ENCODE measurements at places on chromosomes 1 and 21.

DNA sequence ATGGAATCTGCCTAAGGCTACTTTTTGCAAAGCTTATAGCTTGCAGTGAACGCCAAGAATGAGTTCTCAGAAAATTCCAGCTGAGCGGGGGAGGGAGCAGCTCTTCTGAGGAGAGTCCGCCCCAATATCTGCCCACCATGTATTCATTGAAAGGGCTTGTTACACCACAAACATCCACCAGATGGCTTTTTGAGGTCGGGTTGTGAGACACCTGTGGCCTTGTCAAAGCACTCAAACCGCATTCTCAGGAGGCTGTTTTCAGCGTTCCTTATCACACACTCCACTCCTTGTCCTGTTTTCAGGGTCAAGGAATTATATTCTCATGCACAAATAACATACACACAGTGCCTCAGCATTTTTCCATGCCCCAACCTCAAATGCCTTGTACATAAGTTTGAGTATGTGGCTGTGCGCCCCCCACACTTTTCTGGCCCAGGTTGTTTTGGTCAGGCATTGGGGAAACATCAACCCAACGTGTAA, 3.9 kb upstream of the C4BPB start:
- DNase-seq, result peak; percentile 56

- no peak for DNase-seq
Observed at GRCh38 chr1:182257369-182258063, 134.1 kb downstream of the GLUL start.

- no peak for DNase-seq
Observed at GRCh38 chr1:40386359-40386723, 12.8 kb downstream of the SMAP2 start.

GRCh38 chr1:93616996-93617669, 64.5 kb downstream of the BCAR3 start:
- DNase-seq, result no peak

GRCh38 chr1:67148516-67149178, 13.9 kb upstream of the C1orf141 start:
- DNase-seq, result no peak

DNA sequence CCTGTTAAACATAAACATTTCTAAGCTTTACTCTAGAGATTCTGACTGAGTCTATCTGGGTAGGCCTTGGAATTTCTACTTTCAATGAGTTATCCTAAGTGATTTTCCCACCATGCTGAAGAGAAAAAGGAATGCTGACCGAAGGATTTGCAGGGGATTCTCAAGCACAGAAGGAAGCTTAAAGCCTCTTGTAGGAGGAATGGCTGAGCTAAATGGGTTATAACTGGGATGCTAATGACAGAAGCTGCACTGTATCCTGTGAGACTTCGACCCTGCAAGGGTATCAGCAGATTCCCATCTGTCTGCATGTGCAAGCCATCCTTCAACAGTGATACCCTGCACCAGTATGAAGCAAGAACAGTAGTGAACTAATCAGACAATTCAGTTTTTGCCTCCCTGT, 35.4 kb downstream of the SLC35D1 start:
- DNase-seq, result no peak

GRCh38 chr1:213759359-213760181, 228.2 kb upstream of the PROX1 start:
- DNase-seq, result no peak

DNA sequence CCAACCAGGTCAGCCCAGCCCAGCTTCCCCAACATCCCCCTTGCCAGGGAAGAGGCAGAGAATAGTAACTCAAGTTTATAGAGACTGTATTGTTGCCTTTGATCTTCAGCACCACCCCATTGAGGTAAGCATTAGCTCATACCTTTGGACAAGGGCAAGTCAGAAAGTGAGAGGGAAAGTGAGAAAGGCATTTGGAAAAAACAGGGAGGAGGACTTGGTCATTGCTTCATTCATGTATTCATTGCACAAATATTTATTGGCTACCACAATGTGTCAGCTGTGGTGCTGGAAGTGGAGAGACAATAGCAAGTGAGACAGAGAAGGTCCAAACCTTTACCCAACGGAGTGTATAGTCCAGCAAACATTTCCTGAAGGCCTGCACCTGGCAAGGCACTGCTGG, 561.2 kb downstream of the KIF26B start:
- DNase-seq, result no peak

GRCh38 chr1:110520827-110521226, 1.9 kb upstream of the KCNA10 start:
- DNase-seq, result no peak

DNA sequence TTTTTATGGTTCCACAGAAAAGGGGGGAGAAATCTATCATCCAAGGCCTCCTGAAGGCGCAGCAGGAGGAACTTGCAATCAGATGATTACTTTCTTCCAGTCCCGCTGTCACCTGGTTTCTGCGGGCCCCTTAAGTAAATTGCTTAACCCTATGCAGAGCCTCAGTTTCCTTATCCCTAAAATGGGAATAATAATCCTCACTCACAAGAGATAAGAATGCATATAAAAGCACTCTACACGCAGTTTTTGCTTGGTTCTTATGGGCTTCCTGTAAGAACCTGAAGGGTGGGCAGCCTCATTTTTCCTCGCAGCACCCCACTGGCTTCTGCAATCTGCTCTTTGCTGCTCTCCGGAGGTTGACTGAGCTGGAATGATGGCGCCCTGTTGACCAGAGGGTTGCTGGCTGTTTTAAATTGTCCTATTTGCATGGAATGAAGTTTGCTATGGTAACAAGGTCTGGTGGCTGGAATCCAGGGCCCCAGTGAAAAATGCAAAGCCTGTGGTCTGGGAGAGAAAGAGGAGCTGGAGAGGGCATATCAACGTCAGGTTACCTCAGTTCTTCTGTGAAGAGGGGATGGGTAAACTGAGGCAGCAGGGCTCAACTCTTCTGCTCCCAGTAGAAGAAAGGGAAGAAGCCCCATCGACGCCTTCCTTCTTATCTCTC, 1.0 kb upstream of the KAZN start:
- DNase-seq, result no peak

DNA sequence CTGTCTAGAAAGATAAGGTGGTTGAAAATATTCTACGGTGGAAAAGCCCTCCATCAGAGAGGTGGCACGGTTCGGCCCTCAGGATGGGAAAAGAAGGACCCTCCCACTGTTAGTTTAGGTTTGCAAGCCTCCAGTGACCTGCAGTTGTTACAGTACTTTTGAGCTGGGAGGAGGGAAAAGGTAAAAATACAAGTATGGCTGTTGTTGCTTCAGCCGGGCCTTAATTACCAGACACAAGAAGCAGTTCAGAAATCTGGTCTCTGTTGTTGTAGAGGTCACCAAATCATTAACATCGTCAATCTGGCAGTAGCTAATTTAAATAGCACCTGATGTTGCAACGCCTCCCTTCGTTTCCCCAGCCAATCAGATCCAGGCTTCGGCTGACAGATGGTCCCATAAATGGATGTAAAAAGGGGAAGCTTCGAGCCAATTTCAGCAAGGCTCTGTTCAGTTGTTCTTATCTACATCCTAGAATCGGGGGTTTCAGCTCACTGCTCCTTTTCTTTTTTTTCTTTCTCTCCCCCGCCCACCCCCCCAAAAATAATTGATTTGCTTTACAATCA, at the start of gene ELAVL4:
ELAVL4 (plus strand) TSS at position 424 of the 563 bp plus-strand sequence. CDS start 270 bp downstream, outside the sequence.
- no peak for DNase-seq

- DNase-seq, result no peak
Observed at GRCh38 chr1:203217139-203217655, 12.3 kb downstream of the CHIT1 start.

DNA sequence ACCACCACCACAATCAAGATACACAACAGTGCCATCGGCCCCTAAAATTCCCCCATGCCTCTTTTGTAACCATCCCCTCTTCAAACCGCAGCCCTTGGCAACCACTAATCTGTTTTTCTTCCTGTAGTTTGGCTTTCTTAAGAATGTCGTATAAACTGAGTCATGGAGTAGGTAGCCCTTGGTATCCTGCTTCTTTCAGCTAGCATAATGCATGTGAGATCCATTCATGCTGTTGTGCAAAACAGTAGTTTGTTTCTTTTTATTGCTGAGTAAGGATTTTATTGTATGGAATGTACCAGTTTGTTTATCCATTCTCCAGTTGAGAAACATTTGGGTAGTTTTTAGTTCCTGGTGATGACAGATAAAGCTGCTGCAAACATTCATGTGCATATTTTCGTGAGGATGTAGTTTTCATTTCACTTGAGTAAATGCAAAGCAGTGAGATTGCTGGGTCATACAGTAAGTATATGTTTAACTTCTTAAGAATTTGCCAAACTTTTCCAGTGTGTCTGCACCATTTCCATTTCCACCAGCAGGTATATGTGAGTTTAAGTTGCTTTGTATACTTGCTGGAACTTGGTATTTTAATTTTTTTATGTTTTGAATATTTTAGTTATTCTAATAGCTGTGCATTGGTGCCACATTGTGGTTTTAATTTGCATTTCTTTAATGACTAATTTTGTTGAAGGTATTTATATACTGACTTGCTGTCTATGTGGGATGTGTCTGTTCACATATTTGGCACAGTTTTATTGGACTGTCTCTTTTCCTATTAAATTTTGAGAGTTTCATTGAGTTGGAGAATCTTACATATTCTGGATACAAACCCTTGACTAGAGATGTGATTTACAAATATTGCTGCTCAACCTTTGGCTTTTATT, 148.4 kb upstream of the MAP1LC3C start:
- DNase-seq, result no peak

DNA sequence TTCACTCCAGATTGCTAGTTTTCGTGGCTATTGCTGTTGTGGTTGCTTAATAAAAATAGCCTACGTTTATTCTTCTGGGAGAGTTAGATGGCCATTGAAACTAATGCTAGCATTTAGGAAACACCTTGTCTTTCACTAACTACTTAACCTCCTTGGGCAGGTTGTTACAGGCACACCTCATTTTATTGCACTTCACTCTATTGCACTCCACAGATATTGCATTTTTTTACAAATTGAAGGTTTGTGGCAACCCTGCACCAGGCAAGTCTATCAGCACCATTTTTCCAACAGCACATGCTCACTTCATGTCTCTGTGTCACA, 11.3 kb upstream of the MARK1 start:
- DNase-seq, result no peak

DNA sequence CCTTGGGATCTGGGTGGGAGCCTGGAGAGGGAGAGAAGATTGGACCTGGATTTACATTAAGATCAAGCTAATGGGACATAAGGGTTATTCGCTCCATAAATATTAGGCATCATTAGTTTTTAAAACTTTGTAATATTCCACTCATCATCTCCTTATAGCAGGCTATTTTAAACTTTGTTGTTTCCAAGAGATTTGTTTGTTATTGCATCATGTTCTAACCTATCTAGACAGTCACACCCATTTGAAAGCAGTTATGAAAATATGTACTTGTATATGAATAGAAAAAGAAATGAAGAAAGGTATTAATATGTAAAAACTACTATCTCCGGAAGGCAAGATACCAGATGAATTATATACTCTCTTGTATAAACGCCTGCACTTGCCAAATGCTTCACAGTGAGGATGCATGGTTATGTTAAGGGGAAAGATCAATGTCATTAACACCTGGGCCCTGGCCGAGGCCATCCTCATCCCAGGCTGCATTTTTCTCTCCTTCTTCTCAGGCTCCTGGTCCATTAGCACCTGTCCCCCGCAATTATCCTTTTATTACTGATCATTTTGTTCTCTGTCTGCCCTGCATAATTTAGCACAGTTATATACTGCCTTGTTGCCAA, 468.2 kb downstream of the MATN1 start:
- DNase-seq, result no peak

GRCh38 chr1:165507570-165507969, 36.2 kb upstream of the LRRC52 start:
- DNase-seq, result no peak

- no peak for DNase-seq
Observed at GRCh38 chr1:218969006-218969405, 204.7 kb upstream of the LYPLAL1 start.

- no peak for DNase-seq
Observed at GRCh38 chr1:103171041-103171590, 62.8 kb upstream of the COL11A1 start.

DNA sequence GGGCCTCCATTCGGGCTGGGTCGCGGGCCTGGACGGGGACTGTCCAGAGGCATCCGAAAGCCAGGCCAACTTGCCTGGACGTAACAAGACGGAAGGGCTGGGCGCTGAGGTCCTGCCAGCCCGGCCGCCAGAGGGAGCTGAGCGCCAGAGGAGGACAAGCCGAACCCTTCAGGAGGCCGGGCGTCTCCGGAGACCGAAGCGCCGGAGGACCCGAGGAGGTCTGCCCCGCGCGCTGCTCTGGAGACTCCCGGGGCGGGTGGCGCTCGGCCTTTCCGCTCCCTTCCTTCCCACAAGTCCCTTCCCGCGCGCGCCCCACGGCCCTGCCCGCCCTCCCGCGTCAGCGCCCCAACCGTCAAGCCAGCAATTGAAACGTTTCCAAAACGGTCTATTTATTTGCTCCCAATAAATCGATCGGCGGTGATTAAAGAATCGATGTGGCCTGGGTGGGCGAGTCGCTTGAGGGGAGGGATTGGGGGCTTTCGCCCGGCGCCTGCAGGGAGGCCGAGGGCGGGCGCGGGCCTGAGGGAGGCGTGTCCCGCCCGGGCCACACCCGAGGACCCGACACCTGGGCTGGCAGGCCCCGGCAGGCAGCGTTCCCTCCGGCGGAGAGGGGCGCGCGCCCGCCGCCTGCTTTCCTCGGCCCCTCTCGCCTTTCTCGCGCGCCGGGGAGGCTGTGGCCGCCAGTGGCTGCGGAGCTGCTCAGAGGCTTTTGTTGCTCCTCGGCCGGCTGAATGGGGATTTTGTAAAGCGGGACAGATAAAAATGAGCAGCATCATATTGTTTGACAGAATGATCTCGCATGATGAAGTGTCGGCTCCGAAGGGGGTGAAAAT, 5.2 kb upstream of the FOXD3 start:
- DNase-seq, result peak; percentile 67

- no peak for DNase-seq
Observed at GRCh38 chr1:84692391-84692790, 2.1 kb upstream of the SSX2IP start.

DNA sequence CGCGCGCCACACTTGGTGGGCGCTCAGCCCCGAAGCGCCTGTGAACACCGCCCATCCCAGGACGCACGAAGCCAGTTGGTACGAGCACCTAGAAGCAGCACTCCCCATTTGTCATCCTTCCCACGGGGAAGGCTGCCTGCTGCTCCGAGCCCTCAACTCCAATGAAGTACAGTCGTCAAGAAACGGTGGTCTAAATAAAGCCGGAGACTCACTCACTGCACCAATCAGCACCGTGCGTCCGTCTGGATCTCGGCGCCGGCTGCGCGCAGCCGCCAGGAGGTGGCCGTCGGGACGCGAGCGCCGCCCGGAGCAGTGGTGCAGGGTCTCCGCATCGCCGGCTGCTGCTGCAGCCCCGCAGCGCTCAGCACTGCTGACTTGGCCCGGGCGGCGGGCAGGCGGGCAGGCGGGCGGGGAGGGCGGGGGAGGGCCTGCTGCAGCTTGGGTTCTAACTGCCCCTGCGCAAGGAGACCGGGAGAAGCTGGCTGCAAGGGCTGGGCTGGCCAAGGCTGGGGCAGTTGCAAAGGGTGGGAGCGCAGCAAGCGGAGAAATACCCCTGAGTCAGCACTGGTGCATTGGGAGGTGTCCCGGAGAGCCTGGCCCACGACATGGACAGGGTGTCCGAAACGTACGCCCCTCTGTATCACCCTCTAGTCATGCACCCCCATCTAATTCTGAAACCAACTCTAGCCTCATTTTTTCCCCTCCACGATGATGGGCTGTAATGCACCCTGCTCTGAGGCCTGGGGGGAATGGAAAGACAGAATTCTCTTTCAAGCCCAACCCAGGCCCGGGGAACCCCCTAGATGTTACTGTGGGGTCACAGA, 35.8 kb upstream of the H6PD start:
- DNase-seq, result peak; percentile 62

- DNase-seq, result no peak
Observed at GRCh38 chr21:23402929-23403520, 2204.3 kb downstream of the MRPL39 start.

- no peak for DNase-seq
Observed at GRCh38 chr1:155079210-155079486, 511 bp downstream of the EFNA3 start.

GRCh38 chr1:69952676-69953075, 252.7 kb downstream of the LRRC40 start:
- DNase-seq, result no peak
